ENCODE measurements at places on chromosomes 11 and 22.

DNA sequence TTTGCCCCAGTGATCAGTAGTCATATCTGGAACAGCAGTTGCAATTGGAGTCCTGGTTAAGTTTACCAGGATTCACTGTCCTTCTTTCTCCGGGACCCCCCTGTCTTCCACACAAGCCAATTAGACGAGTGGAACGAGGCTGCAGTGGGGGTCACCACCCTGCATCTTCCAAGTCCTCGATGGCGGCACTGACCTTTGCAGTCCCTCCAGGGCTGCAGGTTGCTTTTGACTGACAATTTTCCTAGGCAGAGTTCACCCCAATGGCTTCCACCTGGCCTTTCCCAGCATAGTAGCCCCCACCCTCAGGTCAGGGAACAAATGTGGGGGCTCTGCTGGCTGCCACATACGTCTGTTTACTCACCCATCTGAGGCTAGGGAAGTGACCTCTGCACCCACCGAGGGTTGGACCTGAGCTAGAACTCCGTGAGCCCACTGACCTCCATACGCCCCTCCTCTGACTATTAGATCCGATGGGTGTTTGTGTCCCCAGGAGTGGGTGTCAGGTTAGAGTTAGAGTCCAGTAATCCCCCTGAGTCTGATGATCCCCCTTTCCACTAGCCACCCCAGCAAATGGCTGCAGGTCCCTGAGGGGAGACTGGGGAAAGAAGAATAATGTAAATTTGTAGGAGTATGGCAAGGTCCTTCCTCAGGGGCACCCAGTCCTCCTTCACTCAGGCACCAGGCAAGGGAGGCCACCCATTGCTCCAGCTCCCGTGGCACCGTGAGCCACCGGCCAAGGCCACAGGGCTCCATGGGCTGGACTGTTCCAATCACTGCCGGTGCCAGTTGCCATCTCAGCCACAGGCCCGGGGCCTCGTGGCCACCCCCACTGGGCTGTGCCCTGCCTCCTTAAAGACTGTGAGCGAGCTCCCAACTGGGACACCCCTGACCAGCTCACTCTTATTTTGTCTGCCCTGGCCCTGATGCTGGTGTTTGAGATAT is 5.5 kb downstream of the C11orf21 start:
- DNase-seq, result no peak

DNA sequence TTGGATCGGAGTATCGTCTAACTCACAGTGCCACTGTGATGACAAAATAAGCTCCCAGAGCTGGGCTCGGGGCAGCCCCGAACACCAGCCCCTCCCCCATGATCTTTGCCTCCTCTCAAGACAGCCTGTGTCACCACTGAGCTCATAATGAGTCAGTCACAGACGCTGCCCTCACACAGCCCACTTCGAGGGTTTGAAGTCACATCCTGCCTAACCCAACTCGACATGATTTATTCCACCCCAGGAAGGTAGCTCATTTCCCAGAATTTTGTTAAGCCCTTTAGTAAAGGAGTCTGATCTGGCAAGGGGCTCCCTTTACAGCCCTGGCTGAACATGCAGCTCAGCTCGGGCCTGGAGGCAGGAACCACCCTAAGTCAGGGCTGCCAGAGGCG is 22.8 kb downstream of the MYH9 start:
- peak; percentile 92 for DNase-seq

GRCh38 chr11:2301631-2302305 is at the start of the genes C11orf21 and TSPAN32:
C11orf21 (minus strand) TSS chr11:2301918; CDS start chr11:2301808, 110 bp downstream.
TSPAN32 (plus strand) TSS chr11:2302013; CDS start chr11:2302150, 137 bp downstream.
- peak; percentile 37 for DNase-seq

GRCh38 chr22:44086271-44087088 is 62.4 kb downstream of the PARVB start:
- DNase-seq, result no peak

GRCh38 chr11:8231979-8232378 is 31.7 kb downstream of the LMO1 start:
- no peak for DNase-seq

GRCh38 chr11:128180441-128181087 is 406.8 kb downstream of the ETS1 start:
- DNase-seq, result no peak

GRCh38 chr11:113401718-113402117 is 14.1 kb downstream of the ANKK1 start:
- DNase-seq, result no peak

- DNase-seq, result no peak
These were observed 21.8 kb downstream of the RNF169 start for GRCh38 chr11:74770456-74770855.

GRCh38 chr11:122229481-122230384 is 113.7 kb upstream of the BLID start:
- DNase-seq, result no peak

- no peak for DNase-seq
These were observed 216.5 kb upstream of the GRIA4 start for GRCh38 chr11:105393326-105393725.

- DNase-seq, result no peak
These were observed 140.7 kb upstream of the ANO3 start for GRCh38 chr11:26191193-26191592.

GRCh38 chr22:43205261-43205691 is 18.3 kb upstream of the TTLL12 start:
- DNase-seq, result no peak

DNA sequence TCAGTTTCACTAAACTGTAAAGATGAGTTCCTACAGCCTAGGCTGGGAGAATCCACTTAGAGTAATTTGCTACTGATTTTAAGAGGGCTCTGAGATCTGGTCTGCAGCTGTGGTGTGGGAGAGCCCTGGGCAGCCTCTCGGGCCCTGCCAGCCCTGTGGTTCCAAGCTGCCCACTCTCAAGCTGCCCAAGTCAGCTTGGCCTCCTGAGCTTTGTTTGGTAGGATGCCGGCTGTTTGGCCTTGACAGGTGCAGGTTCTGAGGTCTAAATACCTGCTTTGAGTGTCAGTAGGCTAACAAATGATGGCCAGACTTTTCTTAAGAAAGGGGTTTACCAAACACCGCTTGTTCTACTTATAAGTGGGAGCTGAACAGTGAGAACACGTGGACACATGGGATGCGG is 133.3 kb upstream of the TTC12 start:
- DNase-seq, result no peak

GRCh38 chr11:134037046-134037908 is 31.6 kb upstream of the JAM3 start:
- peak; percentile 48 for DNase-seq

DNA sequence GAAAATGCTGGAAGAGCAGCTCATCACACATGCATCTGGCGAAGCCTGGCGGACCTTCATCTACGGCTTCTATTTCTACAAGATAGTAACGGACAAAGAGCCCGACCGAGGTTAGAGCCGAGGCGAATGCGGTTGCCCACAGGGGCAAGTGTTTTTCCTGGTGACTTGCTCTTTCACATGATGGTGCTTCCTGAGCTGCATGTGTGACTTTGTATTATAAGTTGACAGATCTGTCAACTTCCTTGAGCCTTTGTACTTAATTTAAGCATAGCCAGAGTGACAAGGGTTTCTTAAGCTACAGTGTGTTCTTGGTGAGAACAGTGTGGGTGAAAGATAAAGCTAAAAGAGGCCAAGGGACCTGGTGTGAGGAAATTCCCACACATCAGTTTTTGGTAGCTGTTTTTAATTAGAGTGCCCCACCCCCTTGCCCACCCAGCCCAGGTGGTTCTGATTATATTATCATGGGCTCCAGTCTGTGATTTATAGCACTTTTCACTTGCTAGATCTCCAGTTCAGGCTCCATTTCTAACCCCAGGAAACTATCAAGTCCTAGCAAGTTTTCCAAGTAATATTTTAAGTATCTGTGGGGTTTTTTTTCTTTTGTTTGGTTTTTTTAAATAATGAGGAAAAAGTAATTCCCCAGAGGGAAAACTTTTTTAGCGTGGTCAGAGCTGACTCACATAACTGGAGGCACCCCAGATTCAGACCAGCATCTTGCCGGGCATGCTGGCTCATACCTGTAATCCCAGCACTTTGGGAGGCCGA is 68.0 kb upstream of the YWHAH start:
- no peak for DNase-seq

DNA sequence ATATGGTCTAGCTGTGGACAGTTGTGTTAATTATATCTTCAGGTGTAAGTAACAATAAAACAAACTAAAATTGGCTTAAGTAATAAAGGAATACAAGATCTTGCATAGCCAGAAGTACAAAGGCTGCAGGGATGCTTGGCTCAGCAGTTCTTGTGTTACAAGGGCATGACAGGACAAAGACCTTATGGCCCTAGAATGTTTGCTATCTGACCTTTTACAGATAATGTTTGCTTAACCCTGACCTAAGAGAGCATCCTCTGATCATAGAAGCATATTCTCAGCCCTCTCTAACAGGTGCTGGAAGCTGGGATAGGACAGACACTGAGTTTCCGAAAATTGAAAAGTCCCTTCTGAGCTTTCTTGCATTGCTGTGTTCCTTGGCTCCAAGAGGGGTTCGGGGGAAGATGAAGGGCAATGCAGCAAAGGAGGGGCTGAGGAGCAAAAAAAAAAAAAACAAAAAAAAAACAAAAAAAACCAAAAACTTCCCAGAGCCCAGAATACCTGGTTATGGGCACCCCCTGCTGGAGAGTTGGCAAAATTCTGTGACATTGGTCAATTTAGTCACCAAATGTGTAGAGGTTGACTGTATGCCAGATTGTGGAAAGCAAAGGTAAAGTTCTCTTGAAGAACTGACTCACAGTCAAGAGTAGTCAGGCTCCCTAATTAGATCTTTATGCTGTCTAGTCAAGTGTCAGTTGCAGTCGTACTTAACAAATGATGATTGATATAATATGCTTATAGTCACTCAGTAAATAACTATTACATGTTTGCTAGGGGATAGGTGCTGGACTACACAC is 10.4 kb upstream of the HIKESHI start:
- DNase-seq, result peak; percentile 63

- DNase-seq, result no peak
These were observed 15.0 kb downstream of the NAP1L4 start for GRCh38 chr11:2977113-2977512.

- DNase-seq, result no peak
These were observed 41.2 kb downstream of the SNX19 start for GRCh38 chr11:130874955-130875531.

GRCh38 chr11:8062781-8063257 is 18.2 kb upstream of the TUB start:
- no peak for DNase-seq

- no peak for DNase-seq
These were observed 8.5 kb upstream of the NAALADL1 start for GRCh38 chr11:65066805-65067291.

- no peak for DNase-seq
These were observed 232.2 kb upstream of the PITPNB start for GRCh38 chr22:28151151-28151816.

DNA sequence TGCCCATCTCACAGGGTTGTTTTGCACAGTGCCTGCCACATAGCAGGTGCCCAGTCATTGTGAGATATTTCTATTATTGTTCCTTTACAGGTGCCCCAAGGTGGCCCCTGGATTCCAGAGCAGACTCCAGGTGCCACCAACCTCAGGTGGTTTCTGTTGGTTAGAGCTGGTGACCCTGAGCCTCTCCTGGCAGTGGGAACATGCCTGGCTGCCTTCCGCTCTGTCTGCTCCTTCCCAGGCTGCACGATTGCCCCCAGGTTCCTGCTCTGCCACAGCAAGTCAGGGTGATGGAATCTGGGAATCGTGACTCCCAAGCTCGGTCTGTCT is 12.6 kb upstream of the OMP start:
- no peak for DNase-seq

DNA sequence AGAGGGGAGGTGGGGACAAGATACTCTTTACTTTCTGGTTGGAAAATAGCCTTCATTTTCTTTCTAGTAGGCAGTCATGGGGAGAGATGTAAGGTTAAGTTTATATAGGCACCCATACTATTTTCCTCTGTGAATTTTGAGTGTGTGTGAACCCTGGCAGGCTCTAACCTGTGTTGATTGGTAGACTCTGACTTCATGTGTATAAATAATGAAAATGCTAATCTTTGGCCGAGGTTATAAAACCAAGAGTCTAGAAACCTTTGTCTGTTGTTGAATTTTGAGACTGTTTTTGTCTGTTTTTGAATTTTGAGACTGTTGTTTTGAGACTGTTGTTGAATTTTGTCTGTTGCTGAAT is 14.0 kb downstream of the TRIM44 start:
- no peak for DNase-seq

- no peak for DNase-seq
These were observed 15.3 kb downstream of the TUG1 start for GRCh38 chr22:30984317-30984716.

DNA sequence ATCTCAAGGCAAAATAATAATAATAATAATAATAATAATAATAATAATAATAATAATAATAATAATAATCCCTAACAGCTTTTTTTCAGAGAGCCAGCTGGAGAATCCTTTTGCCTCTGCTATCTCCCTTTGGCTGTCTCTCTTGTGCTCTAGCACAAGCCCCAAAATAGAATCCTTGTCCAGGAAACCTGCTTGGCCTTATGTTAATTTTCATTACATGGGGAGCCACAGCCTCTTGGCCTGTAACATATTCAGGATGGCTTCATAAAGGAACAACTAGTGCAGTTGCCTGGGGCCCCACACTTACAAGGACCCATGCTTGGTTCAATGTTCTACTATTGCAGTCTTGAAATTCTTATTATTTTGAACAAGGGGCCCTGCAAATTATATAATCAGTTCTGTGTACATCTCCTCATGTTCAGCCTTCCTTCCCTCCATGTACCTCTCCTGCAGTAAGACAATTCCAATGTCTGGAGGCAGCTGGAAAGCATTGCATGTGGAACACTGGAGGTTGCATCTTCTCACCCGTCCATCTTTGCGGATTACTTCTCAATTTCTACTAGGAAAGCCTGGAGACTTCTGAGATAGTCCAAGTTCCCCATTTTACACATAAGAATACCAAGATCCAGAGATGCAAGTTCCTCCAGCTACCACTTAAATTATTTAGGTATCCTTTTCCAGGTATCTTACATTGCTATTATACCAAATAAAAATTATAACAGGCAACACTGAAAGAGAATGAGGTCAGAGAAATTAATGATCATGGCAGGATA is 37.8 kb upstream of the SORL1 start:
- DNase-seq, result no peak

- DNase-seq, result no peak
These were observed 1.4 kb downstream of the HTR3B start for GRCh38 chr11:113906038-113906437.

- DNase-seq, result no peak
These were observed 65.4 kb downstream of the MICAL2 start for GRCh38 chr11:12175694-12176241.

DNA sequence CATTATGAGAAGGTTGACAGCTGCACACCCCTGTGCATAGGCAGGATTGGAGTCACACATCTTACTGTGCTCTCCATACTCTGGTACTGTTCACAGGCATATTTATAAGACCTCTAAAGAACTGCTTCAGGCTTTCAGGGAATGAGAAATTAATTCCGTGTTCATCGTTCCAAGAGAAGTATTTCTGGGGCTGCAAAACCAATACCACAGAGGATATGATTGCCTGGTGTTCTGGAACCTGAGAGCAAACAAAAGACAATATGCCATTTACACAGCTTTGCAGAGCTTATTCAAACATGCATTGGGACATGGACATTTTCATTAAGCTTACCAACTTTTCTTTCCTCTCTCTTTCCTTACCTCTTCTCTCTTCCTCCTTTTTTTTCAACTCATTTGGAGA is 388.7 kb downstream of the NTM start:
- DNase-seq, result no peak

Measured in stimulated activated naive CD4-positive, alpha-beta T cell treated with Interleukin-2 at 50 U/mL for 16 hours (primary cell).